ENCODE measurements at places on chromosomes 11 and 22.

DNA sequence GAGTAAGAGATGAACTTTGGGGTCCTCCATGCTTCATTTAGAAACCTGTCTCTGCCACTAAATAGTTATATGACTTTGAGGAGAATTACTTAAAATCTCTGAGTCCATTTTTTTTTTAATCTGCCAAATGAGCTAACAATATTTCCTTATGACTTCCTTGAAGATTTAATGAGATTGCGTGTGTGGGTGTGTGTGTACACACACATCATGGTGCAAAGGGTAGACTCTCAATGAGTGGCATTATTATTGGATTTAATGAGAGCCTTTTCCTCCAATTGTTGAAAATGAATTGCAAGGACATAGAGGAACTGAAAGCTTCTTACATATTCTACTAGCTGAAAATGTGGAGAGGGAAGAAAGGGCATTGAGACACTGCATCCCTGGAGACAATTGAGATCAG, 573.5 kb upstream of the LUZP2 start:
- DNase-seq: no peak

GRCh38 chr11:69593851-69594250, 47.1 kb upstream of the CCND1 start:
- DNase-seq: no peak

DNA sequence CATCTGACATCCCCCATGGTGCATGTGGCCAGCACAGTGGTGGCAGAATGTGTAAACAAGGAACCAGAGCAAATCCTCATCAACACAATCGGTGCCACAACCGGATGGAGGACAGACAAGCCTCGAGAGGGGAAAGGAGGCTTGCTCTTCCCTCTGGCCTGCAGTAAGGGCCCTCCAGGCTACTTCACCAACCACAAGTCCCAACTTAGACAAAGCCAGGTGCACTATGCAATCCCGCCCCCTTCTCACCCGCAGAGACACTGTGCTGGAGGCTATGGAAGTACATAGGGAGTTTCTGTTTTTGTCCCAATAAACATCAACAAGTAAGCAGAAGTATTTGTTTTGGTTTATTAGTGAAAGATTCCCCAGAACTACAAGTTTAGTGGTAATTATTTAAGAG, 54.3 kb downstream of the SPATA19 start:
- DNase-seq: no peak

DNA sequence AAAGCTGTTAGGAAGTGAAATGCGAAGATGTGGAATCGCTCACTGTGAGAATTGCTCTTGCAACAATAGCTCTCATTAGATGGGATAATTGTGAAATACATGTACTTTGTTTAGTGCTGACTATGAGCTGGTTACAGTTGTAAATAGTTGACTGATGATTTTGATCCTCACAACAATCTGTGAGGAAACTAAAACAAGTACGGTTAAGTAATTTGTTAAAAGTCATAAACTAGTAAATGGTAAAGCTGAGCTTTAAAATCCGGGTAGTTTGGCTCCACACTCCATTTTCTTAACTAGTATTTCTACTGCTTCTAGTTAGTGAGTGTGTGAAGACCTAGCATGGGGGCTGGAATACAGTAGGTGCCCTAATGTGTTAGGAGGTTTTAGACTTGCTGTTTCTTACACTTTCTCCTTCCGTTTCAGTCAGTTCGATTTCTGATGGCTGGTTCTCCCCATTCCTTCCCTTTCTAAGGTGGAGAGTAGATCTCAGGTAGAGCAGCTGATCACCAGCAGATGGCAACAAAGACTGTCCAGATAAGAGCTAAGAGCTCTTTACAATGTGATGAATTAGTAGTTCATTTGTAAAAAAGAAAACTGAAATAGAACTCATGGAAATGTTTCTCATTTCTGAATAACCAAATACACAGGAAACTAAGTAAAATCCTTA, 16.3 kb upstream of the CYP2R1 start:
- no peak for DNase-seq

- no peak for DNase-seq
Measured at GRCh38 chr11:1852877-1853276, at the start of gene LSP1. LSP1 (plus strand) TSS chr11:1853084; CDS start chr11:1853145, 61 bp downstream.

DNA sequence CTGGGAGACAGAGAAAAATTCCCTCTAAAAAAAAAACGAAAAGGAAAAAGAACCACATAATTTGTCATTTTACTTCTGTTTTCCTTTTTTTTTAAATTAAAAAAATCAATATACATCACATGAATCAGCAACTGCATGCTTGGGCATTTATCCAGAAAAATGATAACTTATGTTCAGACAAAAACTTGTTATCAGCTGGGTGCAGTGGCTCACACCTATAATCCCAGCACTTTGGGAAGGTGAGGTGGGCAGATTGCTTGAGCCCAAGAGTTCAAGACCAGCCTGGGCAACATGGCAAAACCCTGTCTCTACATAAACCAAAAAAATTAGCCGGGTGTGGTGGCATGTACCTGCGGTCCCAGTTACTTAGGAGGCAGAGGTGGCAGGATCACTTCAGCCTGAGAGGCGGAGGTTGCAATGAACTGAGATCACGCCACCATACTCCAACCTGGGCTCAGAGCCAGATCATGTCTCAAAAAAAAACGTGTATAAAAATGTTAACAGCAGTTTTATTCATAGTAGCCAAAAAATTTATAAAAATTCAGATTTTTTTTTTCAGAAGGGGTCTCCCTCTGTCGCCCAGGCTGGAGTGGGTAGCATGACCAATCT, 28.5 kb downstream of the AMBRA1 start:
- DNase-seq: no peak

DNA sequence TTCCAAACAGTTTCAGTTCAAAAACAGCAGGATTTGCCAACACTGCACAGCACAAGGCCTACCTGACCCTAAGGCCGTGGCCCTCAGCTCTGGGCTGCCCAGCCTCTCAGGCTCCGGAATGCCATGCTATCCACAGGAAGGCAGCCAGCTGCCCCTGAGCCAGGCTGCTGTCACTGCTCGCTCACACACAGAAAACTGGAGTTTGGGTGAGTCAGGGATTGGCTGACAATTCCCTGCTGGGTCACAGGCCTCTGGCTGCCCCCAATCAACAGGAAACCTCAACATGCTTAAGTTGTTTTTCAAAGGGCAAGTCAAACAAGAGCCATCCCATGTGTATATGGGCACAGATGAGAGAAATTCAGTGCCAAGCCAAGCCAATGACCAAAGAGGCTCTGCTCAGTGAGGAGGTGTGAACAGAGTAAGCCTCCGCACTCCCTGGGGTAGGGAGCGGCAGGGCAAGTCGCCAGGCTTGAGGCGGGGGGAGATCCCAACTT, 50.2 kb downstream of the RPL27A start:
- no peak for DNase-seq

GRCh38 chr11:765025-765801, 12.1 kb downstream of the GATD1 start:
- no peak for DNase-seq

DNA sequence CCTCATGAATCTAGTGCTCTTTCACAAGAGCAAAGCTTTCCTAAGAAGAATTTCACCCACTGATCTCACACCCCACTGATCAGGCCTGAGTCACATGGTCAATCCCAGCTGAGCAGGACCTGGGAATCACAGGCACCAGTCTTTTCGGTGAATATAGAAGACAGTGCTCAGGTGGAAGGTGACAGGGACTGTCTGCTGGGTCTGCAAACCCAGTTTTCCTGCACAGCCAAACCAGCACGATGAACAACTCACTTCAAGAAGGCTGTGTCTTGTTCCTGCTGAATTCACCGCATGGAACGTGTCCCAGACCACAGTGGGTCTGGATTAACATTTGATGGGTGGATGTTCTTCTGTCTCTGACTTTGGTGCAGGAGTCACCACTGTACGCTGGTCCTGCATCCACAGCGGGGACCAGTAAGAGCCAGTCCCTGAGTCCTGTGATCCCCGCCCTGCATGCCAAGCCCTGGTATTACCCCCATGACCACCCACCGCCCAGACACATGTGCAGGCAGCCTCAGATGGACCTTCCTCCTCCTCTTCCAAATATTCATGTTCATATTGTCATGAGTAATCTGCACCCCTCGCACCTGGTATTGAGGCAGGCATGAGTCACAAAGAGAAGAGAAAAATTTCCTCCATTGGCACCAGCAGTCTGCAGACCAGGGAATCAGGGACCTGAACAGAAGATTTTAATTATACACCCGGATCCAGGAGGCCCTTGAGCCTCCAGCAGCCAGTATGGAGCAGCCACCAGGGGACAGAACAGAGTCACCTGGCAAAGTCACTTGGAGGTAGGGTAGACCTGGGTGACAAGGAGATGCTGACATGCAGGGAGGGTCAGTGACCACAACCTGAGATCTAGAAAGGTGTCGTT, 8.6 kb upstream of the IGLL5 start:
- DNase-seq: no peak

DNA sequence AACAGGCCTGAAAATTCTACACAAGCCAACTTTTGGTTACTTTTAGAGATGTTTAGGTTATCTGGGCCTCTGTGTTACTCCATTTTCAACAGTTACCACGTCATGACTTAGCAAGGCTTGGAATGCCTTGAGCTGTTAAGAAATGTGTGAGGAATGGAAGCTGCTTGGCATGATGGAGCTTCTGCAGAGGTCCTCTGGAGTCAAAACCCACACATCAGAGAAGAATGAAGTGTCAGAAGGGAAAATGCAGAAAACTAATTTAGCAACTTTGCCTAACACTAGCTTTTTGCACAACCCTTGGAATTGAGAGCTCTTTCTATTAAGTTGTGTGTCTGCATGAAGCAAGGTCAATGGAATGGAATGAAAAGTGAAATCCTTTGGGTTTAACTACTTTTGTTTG, 27.4 kb downstream of the FAT3 start:
- DNase-seq: no peak

DNA sequence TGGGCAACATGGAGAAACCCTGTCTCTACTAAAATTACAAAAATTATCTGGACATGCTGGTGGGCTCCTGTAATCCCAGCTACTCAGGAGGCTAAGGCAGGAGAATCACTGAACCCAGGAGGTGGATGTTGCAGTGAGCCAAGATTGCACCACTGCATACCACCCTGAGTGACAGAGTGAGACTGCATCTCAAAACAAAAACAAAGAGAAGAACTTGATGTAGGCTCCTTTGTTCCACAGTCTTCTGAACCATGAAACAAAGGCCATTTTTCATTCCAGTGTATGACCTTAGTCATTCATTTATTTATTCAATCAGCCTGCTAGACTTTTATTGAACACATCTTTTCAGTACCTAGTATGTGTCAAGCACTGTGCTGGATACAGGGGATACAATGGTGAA, 369.6 kb downstream of the FAT3 start:
- DNase-seq: no peak

GRCh38 chr11:12411806-12412727, 34.7 kb downstream of the PARVA start:
- peak; percentile 20 for DNase-seq

DNA sequence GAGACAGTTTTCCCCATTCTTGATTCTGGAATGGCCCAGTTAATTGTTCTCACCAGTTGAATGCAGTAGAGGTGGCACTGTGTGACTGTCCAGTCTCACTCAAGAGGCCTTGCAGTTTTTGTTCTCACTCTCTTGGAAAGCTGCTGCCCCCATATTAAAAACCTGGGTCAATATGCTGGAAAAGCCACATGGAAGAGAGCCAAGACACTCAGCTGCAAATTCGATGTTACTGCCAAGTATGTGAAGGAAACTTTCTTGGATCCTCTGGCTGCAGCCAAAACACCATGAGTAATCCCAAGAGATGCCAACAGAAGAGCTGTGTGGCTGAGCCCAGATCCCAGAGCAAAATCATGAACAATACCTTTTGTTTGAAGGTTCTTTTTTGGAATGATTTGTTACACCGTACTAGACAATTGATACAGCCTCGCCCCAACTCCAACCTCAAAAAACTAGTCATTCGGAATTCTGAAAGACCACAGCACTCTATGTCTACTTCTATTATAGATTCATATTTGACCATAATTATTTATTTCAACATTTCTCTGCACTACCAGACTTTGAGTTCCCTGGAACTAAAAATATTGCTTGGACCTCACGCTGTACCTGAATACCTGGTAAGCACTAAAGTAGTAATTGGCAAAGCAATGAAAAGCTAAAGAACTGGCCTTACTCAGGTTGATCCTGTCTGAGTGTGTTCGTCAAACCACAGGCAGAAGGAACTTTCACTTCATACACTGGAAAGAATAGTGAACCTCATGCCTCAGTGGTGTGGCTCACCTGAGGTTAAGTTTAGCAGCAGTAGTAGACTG, 378.8 kb downstream of the ETS1 start:
- peak; percentile 80 for DNase-seq

GRCh38 chr22:24463071-24463760, 31.9 kb upstream of the UPB1 start:
- no peak for DNase-seq

GRCh38 chr11:90601261-90601660, 378.4 kb upstream of the CHORDC1 start:
- DNase-seq: no peak

DNA sequence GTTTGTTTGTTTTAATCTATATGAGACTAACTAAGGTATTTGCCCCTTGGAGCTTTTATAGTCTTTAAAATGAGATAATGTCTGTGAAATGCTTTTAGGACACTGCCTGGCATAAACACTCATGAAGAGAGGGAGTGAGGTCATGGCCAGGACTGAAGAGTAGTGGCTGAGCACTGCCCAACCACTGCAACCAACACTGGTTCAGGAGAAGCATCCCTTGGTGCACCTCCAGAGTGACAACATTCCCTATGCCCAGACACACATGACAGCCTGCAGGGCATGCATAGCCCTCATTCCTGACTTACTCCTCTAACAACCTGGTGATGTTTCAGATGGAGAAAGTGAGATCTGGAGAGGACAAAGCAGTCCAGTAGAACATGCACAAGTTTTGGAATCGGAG, 36.1 kb downstream of the ME3 start:
- no peak for DNase-seq

- DNase-seq: no peak
Measured at GRCh38 chr22:49540084-49540912, 287.4 kb downstream of the BRD1 start.

- DNase-seq: no peak
Measured at GRCh38 chr11:44332665-44333064, 22.7 kb upstream of the ALX4 start.

- DNase-seq: peak; percentile 48
Measured at GRCh38 chr22:25746012-25746373, 4.0 kb downstream of the MYO18B start.

DNA sequence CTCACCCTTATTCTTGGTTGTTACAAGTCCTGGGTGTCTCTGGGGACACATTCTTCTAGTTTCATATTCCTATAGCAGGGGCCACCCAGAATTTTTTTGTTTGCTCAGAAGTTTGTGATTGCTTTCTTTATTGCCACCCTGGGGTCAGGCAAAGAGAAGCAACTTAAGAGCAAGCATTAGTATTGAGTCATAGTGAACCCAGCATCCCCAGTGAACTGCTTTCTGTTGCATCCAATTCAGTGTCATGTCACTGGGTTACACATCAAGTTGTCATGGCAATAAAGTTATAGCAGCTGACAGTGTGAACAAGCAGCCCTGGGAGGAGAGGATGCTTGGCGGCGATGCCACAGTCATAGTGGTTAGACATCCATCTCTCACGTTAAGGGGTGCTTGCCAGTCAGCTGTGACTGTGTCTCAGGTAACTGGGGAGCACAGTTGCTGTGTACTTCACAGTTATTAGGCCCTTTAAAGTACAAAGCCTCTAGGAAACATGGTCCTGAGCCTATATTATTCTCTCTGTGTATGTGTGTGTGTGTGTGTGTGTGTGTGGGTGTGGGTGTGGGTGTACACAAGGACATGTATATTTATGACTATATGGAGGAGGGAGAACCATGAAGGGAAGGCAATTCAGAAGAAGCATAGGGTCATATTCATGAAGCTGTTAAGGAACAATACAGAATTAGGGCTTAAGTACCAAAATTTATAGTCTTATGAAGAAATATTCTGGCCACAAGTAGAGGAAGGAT, 52.5 kb downstream of the TRIM44 start:
- no peak for DNase-seq
